ENCODE measurements at places on chromosomes 3 and 15. TPM values are rescaled to one million over a fixed set of nuclear protein-coding genes. Genes with fewer than 3 reads are reported as not detected.

CCR8 gene
- not detected for total RNA-seq

CCRL2 gene
- 9.2 TPM for total RNA-seq

NR2E3 gene
- 2.9 TPM for total RNA-seq

CALML4 gene
- 7.9 TPM for total RNA-seq

NRROS gene
- total RNA-seq: 3.2 TPM

KLHL40 gene
- total RNA-seq: not detected

DNA sequence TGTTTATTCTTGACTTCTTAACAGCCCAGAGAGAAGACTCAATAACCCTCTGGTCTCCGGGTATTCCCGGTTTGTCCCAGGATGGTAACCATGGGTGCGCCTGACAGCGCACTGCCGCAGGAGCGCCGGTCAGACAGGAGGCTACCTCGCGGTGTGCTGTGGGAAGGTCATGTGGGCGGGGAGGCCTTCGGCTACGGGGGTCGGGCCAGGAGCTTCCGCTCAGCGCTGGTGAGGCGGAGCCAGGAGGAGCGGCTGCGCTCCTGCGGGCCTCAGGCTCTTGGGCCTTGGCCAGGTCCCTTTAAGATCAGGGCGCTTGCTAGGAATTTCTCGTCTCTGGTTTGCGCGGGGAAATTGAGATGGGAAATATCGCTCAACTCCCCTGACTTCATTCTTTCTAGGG lies 182.3 kb upstream of the NDN start:
- DNase-seq: no peak

DNA sequence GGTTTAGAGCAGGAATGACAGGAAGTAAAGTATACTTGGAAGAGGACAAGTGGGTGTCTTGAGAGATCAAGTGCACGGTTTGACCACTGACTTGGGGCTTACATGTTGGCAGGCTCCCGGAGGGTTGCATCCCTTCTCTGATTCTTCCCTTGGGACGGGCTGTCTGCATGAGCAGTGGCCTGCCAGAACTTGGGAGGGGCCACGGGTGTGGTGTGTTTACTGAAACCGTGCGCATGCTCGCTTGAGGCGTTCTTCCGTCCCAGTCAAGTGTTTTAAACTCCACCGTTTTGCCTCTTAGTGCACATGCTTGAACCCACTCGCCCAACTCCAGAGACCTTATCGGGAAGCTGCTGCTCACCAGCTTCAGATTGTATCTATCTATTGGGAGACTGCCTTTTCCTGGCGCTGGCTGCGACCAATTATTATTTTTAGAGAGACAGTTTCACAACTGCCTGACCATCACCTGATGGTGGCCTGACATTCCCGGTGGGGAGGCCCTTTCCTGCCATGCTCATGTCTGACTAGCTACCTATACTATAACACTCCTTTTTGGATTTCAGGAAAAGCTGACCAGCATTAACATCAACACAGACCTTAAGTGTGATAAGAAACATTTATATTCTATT lies 14.9 kb upstream of the C3orf22 start:
- no peak for DNase-seq

DNA sequence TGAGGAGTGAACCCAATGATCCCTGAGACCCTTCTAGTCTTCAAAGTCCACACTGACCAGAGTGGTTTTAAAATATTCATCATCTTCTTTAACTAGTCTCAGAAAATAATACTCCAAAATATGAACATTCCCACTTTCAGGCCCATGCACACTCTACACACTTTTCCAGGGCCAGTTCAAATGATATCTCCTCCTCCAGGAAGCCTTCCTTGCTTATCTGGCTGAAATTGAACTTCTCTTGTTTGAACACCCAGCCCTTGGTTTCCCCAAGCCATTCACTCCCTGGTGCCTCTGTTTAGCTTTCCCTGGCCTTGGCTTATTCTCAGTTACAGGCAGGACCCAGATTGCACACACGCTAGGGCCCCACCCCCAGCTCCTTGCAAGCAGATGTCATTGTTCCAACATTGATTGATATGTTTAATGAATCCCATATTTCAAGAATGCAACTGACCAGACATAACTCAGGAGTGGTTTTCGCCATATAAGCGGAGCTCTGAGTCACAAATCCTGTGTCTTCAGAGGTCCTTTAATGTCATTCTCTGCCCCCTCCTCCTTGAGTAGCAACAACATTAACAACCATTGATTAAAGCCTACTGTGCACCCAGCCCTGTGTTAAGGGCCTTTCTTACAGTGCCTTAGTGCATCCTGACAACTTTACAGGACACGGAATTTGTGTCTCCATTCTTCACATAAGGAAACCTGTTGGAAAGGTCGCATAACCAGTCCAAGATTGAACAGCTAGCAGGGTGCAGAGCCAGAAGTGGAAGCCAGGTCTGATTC lies 2.1 kb downstream of the ITGA11 start:
- no peak for DNase-seq

DNA sequence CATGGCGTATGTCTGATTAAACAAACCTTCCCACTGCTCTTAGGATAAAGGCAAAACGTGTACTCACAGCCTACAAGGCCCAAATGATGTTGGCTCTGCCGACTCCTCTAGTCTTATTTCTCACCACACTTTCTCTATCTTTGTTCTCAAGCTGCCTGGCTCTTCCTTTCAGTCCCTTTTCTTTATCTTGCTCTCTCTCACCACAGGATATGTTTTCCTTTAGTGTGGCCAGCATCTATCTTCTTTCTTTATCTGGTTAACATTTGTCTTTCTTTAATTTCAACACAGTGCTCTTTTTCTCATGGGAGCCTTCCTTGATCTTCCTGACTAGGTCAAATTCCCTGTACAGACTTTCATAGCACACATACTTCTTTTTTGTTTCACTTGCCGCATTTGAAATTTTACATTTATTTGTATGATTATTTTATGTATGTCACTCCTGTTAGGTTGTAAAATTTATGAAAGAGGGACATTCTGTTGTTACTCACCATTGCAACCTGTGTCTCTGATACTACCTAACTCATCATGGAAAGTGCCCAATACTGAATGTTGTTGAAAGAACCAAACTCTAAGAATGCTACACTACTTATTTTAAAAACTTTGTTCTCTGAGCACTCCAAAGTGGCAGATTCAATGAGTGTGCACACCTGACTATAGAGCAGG lies 328.9 kb upstream of the CBLB start:
- DNase-seq: no peak

GRCh38 chr3:30368978-30369377 lies 237.4 kb upstream of the TGFBR2 start:
- no peak for DNase-seq

DNA sequence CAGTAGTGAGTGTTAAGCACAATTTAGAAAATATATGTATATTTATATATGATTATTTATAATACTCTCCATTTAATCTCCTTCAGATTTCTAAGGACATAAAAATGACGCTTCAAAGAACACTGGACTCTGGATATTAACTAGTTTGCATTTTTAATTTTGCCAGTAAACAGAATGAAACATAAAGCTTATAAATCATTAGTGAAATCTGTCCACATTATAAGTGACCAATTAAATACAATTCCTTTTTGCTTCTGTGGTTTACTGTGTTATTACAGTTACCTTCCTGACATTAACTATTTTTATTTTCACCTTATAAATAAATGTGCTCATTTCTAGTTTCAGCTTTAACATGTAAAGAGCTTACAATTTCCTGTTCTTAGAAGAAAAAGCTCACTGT lies 1081.1 kb upstream of the EPHA6 start:
- no peak for DNase-seq

GRCh38 chr15:26891448-26892181 lies 24.8 kb downstream of the GABRA5 start:
- DNase-seq: peak; percentile 75

- no peak for DNase-seq
Observed at GRCh38 chr3:159805411-159805772, 183.2 kb upstream of the IL12A start.

DNA sequence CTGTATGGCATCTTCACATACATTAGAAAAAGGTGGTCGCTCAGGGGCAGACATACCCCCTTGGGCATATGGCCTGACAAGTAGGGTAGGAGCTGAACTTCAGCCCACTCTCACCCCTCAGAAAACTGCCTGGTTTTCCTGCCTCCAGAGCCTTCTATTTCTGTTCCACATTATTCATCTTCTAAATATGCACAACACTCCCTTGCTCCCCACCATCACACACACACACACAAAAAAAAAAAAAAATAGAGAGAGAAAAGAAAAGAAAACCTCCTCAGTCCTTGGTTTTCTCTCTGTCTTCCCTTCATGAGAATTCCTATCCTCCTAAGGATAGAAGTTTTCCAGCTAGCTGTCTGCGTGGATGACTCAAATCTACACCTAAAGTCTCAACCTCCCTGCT lies 5.6 kb upstream of the ROPN1 start:
- DNase-seq: no peak

Data from breast epithelium (tissue), 4 donors.